ENCODE measurements at places on chromosomes 4 and X. TPM values are rescaled to one million over a fixed set of nuclear protein-coding genes. Genes with fewer than 3 reads are reported as not detected.

Gene SLC7A11
- 1.9 TPM for total RNA-seq

Gene PDHA2
- total RNA-seq, result not detected

DNA sequence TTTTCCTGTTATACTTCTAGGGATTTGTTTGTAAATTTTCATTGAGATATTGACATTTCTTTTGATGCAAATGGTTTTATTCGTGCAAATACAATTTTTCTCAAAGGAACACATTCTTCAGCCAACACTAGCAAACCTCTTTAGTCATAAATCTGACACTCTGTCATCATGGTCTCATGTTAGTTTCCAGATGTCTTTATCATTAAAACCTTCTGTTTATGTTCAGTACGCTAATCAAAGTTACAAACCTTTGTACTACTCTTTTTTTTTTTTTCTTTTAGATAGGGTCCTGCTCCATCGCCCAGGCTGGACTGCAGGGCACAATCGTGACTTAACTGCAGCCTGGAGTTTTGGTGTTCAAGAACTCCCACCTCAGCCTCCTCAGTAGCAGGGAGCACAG, 7.1 kb downstream of the SLC25A31 start:
- DNase-seq, result no peak

DNA sequence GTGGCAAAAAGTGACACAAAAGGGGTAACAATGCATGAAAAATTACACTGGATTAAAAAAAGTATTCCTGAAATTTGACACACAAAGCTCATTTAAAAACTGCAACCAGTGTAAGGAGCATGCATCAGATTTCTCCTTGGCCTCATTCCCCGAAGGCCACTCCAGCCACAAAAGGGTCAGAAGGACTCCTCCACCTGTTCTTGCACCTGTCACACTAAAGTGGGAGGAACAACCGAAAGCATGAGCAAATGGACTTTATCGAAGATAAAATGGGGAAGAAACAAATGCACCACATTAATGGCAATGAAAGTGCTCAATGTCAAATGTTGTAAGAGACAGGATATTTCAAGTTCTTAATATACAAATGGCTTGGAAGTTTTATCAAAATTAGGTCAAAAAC, 88.2 kb downstream of the ADGRA3 start:
- no peak for DNase-seq

DNA sequence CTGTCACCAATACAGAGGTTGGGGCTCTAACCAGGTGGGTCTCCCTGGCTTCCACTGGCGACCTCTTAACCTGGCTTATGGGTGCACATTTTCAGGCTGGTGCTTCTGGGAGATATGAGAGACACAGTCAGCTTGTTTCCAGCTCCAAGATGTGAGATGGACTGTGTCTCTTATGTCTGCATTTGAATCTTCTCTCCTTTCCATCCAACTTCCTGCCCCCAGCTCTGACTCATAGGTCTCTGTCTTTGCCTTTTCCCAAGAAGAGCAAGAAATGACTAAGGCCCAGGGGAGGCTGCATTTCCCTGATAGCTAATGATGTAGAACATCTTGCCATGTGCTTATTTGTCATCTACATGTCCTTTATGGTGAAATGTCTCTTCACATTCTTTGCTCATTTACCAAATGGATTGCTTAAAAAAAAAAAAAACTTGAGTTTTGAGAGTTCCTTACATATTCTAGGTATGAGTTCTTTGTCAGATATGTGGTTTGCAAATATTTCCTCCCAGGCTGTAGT, 3.2 kb upstream of the UXT start:
- DNase-seq, result no peak

Data from breast epithelium (tissue), 4 donors.